ENCODE measurements at places on chromosomes 12 and 14. TPM values are rescaled to one million over a fixed set of nuclear protein-coding genes. Genes with fewer than 3 reads are reported as not detected.

Gene SPTSSA
- 12.0 TPM for total RNA-seq

Gene TNFAIP2
- 0.70 TPM for total RNA-seq

Gene ERP29
- 87.4 TPM for total RNA-seq

Gene LGALS3
- 54.5 TPM for total RNA-seq

Gene ENDOU
- total RNA-seq: not detected

Gene TMEM253
- not detected for total RNA-seq
